ENCODE measurements at places on chromosomes 5 and 9.

- DNase-seq = no peak
Observed at GRCh38 chr5:170785416-170785815, 1.9 kb downstream of the GABRP start.

- no peak for DNase-seq
Observed at GRCh38 chr9:134863941-134864820, 16.4 kb upstream of the FCN2 start.

- peak; percentile 85 for DNase-seq
Observed at GRCh38 chr5:43037636-43038495, 2.3 kb downstream of the ANXA2R start.

GRCh38 chr5:137431051-137431450, 68.1 kb downstream of the SPOCK1 start:
- no peak for DNase-seq

DNA sequence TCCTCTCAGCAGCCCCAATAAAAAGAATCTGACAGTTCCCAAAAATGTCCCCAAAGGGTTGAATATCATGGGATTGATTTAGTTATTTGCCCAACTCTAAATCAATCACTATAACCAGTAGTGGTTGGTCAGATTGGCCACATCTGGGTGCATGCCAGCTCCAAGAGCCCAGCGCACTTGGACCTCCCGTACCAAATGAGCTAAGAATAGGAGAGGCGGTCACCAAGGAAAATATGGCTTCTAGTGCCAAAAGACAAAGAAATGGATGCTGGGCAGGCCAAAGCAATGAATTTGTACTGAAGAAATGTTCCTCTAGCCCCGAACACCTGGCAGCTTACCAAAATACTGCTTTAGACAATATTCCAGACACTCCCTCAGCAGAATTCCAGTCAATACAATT, 80.3 kb downstream of the RCL1 start:
- no peak for DNase-seq

DNA sequence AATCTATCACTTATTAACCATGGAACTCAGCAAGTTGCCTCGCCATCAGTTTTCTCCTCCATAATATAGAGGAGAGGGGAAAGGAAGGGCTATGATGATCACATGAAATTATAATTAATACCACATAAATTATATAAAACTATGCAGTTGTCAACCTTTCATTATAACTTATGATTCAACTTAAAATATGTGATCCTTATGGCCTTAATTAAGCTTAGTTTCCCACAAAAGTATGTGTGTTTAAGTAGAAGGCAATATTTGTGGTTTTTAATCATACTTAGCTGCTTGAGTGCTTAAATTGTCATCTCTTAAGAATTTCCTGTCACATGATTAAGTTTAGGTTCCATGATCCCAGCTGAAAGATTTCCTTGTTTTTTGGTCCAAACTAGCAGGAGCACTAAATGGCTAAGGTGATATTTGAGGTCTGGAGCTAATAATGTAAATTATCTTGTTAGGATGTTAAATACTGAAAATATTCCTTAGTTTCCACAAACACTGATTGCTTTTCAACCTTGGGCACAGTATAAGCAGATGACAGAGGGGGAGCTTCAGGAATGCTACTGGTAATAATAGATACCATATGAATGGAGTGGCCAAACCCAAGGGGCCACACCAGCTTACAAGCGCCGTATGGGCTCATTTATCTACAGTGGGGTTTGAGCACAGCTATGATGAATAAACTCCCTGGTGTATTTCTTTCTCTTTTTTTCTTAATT, 26.4 kb upstream of the F2R start:
- DNase-seq = no peak

DNA sequence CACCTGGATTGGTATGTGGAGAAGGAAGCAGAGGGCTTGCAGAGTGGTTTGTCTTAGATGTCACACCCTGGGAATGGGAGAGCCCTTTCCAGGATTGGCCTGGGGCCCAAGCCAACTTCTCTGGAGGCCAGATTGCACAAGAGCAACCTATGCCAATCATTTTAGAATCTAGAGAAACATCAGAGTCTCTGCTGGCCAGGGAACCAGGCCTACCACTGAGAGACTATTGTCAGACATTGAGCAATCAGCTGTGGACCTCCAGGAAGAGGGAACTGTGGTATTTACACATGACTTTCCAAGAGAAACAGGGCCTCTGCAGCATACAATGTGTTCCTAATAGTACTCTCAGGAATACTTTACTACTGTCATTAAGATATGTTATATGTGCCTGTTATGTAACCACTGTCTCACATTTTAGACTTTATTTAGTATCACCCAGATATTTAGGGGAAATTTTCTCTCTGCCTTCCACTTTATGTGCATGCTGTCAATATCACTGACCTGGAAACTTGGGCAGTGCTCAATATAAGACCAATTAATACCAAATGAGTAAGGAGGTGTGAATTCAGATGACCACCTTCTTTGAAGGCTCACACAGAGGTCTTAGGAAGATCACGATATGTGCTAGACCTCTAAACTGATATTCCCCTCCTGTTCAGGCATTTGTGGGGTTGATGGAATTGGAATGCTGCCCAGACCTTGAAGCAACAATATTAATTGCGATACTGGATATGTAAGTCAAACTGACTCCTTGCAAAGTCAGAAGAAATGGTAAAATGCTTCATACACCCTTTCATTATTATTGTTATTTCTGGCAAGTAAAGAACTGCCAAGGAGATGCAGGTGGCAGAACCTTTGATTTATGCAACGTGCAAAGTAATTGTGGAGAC, 20.5 kb upstream of the CCL28 start:
- DNase-seq = no peak

- no peak for DNase-seq
Observed at GRCh38 chr5:3811116-3811515, 215.5 kb downstream of the IRX1 start.

DNA sequence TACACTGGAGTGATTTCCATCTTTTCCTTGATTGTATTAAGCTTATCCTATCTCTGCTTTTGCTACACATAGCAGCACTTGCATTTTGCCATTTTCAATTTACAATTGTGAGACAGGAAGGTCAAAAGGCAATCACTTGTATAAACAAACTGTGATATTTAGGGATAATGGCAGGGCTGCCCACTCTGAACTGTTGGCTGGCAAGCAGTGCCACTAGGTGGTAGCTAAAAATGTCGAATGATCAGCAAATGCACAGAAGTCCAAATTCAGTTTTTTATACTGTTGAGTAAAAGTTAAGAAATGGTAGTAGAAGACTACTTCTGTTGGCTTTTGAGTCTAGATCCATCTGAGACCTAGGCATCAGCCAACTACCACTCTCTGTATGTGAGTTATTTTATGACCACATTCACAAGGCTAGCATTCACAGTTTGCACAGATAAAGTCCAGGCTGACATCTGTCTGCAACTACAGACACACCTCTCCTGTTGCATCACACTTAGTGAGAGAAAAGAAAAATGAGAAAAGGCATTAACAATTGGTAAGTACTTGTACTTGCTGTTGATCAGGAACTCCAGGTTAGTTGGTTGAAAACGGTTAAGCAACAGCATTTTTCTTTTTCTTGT, 108.8 kb upstream of the ASTN2 start:
- no peak for DNase-seq

- no peak for DNase-seq
Observed at GRCh38 chr5:171978519-171978918, 27.9 kb downstream of the FBXW11 start.

- DNase-seq = no peak
Observed at GRCh38 chr5:17438027-17438426, 60.0 kb upstream of the TAF11L2 start.

- DNase-seq = no peak
Observed at GRCh38 chr9:124248066-124248465, 9.7 kb upstream of the NEK6 start.

DNA sequence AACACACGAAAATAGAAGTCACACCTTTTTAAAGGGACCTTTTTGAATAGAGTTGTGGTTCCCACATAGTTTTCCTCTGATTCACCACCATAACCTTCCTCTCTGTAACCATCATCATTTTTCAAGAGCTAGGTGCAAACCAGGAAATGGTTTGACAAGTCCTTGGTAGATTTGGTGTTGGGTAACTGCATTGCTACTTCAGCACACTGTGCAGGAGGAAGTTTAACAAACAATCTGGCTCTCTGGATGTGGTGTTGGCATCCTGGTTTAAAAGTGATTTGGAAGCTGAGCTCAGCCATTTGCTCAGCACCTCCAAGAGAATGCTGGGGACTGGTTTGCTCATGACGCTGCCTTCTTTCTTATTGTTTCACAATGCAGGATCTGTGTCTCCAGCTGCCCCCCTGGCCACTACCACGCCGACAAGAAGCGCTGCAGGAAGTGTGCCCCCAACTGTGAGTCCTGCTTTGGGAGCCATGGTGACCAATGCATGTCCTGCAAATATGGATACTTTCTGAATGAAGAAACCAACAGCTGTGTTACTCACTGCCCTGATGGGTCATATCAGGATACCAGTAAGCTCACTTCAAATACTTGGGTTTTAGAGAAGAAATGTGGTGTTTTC, 213.1 kb downstream of the RFK start:
- DNase-seq = no peak

DNA sequence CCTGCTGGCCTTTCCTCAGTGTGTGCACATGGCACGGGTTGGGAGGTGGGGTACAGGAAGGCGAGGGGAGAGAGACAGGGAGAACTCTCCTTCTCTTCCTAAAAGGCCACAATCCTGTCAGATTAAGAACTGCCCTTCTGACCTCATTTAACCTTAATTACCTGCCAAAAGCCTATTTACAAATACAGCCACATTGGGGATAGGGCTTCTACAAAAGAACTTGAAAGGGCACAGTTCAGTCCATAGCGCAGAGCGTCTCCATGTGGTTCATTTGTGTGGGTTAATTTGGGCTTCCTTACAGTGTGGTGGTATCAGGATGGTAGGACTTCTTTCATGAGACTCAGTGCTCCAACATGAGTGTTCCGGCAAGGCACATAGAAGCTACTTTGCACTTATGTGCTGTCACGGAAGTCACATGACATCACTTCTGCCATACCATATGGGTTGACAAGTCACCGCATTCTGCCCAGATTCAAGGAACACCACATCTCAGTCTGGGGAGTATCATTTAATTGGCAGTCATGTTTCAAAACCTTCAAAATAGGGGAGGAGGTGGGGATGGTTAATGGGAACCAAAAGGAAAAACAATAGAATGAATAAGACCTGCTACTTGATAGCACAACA, 46.8 kb downstream of the NLN start:
- DNase-seq = no peak

DNA sequence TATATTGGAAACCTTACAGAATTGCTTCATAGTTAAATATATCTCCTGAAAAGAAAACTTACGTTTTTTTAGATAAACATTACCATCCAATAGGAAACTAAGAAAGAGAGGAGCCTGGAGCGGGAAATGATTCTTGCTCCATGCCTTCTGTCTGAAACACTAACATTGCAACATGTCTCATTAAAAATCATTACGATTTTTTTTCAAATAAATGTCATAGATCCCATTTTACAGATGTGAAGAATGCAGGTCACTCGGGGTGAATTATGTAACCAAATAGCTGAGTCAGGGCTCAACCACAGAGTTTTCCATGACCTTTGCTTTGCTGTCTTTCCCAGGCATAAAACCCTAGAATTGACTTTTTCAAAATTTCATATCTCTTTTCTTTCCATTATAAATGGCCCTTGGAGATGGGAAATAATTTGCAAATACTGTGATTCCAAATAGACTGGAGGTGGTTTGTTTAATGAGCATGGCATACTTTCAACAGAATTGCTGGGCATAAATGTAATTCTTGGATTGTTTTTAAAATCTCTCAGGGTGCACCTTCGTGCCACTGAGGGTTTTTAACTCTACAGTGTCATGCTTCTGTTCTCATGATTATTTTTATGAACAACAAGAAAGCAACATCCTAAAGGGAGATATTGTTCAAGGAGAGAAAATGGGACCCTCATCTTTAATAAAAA, 302.8 kb downstream of the EBF1 start:
- DNase-seq = no peak

DNA sequence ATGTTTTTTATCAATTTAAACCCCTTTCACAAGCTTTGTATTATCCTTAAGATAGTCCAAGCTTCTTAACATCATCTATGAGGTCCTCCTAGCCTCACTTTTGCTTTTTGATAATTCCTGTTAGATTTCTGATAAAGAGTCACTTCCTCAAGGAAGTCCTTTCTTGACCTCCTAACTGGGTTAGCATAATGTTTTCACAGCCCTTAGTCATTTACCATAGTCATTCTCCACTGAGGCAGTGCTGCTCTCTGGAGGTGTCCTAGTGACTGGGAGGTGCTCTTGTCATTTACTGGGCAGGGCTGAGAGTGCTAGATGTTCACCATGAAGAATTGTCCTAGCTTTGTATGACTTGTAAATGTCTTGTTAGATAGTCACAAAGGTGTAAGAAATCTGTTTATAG, 26.4 kb downstream of the TNPO1 start:
- no peak for DNase-seq

- DNase-seq = no peak
Observed at GRCh38 chr5:139138809-139139208, 59.4 kb downstream of the SIL1 start.

DNA sequence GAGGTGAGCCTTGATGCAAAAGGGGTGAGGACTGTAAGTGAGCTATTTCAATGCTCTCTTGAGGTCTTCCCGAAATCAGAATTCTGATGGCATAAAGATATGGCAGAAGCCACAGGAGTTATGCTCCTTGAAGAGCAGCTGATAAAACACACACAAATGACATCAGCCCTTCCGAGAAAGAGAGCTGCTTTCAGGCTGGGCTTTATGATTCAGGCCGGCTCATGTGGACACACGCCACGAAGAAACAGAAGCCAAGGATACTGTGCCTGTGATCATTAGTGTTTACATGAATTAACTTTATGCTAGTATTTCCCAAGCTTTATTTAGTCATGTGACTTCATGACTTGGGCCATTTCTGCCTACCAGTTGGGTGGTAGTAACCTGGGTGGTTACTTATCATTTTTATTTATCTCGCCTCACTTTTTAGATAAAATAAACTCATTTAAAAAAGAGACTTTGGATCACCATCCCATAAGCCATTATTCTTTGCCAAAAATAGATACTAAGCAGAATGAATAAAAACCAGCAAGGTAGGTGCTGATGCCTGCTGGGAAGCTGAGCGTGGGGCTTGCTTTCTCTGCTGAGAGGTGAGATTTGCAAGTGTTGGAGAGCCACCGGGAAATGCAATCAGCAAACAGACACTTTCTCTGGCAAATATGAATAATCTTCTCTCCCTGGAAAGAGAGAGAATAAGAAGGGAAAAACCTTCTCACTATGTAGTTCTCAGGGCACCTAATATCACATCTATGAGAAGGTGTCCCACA, 73.0 kb upstream of the SLC25A51 start:
- DNase-seq = no peak

- no peak for DNase-seq
Observed at GRCh38 chr9:114410910-114411309, 23.1 kb upstream of the AKNA start.

GRCh38 chr5:405421-405820, 37.6 kb upstream of the EXOC3 start:
- DNase-seq = no peak
